HCEC 1CT (cell line): ENCODE measurements at places on chromosomes 12 and 14.

- no peak for DNase-seq
These were observed 62.4 kb downstream of the PLEKHG3 start for GRCh38 chr14:64766430-64767151.

DNA sequence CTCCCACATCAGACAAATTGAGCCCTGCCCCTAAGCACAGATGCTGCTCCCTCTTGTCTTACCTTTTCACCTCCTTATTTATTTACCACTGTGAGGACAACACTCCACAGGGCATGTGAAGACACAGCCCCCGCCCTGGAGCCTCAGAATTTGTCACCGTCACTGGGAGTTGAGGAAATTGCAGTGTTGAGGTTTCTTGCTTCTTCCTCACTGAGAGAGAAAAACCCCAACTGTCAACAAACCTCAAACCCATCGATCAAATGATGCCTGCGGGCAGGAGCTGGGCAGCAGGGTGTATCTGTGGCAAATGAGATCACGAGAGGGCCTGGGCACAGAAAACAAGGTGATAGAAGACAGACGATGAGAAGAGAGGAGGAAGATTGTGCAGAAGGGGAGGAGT lies 30.5 kb upstream of the PLEKHG3 start:
- no peak for DNase-seq

- peak; percentile 41 for DNase-seq
These were observed 40.8 kb downstream of the ANO6 start for GRCh38 chr12:45256721-45257120.

GRCh38 chr12:121805171-121806008 lies 1.6 kb downstream of the SETD1B start:
- no peak for DNase-seq

DNA sequence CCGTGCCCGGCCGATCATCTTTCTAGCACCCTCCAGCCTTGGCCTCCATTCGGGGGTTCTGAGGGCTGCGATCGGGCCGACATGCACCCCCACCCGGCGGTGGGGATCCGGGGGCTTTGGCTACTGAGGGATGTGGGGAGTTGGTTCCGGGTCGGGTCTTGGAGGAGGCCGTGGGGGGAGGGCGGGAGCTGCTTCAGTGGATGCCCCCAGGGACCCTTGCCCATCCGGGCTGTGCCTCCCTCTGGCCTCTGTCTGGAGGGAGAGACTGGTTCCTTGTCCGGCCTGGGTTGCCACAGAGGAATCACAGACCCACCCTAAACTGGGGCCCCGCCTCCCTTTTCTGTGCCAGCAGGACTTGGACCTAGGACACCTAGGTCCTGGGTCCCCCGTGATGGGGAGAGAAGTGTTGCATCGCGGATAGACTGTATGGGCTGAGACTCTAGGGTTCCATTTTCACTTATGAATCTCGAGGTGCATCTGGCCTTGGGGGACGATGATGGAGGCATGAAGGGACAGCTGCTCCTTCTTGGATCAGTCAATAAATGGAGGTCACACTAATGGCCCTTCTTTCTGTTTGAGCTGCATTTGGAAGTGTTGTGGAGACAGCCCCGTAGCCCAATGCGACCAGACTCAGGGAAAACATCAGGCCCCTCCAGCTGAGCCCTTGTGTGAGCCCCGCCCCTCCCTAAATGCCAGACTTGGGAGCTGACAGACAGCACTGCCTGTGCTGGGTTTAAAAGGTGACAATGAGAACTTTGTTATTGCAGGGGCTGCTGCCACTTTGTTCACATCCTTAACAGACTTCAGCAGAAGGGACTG lies 577 bp downstream of the DTX3 start:
- peak; percentile 17 for DNase-seq

GRCh38 chr12:104521731-104522130 lies 65.0 kb downstream of the CHST11 start:
- DNase-seq = no peak

GRCh38 chr12:105724641-105725040 lies 394.1 kb downstream of the C12orf75 start:
- no peak for DNase-seq

- DNase-seq = no peak
These were observed 2.4 kb upstream of the HOXC12 start for GRCh38 chr12:53952335-53952694.

DNA sequence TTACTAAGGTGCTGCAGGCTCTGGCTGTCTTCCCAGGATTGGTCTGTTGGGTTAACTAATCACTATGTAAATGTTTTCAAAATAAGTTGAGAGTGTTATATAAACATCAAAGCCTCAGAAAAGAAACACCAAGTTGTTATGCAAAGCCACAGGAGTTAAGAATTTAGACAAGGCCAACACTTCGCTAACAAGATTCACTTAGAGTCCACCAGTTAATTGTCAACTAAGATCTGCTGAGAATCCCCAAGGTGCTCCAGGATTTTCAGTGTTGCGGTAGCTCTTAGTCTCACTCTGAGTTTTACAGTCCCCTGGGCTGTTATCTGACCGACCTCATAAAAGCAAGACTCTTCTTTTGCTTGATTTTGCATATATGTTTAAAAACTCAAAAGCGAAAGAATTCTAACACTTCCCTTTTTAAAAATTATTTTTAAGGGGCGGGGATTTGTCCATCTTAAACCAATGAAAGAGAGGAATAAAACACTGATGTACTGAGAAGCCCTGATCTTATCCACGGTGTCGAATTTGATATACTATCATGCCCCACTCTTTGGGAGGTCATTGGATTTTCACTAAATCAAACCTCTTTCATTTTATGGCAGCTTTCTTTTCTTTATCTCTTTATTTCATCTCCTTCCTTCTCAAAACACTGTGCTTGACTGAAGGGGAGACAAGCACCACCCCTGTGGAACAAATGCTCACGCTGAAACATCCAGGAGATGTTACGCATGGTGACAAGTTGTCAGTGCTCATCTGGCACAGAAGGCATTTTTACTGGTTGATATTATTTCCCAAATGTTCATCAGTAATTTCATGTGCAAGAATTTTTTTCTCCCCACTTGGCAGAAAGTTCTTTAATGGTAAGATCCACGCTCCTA lies 7.0 kb downstream of the NIN start:
- no peak for DNase-seq

GRCh38 chr12:29149691-29150281 lies 708 bp downstream of the FAR2 start:
- DNase-seq = no peak

DNA sequence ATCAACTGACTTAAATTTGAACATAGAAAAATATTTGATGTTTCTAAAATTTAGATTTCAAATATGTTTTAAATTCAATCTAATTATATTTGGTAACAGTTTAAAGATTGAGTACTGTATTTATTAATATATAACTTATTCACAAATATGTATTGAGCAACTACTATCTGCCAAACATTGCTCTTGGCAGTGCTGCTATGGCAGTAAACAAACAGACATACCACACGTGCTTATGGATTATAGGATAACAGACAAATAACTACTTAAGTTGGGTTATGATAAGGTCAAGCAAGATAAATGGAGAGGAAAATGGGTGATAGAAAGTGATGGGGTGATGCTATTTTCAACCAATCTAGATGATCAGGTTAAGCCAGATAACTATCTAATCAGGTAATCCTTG lies 538.1 kb downstream of the C12orf50 start:
- DNase-seq = no peak

DNA sequence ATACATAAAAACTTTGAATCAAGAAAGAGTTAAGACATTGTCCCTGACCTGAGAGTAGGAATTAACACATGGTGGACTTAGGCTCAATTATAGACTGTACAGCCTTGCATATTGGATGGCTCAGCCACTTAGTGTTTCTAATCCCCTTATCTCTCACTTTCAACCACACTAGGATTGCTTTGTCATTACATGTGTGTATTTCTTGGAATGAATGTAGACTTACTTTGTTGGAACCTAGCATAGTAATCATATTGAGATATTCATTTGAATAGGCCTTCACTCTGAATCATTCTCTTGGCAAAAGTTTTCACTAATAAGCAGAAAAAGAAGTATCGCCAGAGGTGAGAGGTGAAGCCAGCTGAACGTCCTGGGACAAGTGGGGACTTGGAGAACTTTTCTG lies 1973.9 kb upstream of the FLRT2 start:
- no peak for DNase-seq
